ENCODE measurements at places on chromosomes 7 and 10. TPM values are rescaled to one million over a fixed set of nuclear protein-coding genes. Genes with fewer than 3 reads are reported as not detected.

Gene METTL27
- 1.7 TPM for total RNA-seq

Gene HOXA3
- not detected for total RNA-seq

Gene HHEX
- total RNA-seq: not detected

Gene FGFR2
- total RNA-seq: not detected

Gene AKR1C3
- 0.33 TPM for total RNA-seq

Gene ANKRD61
- total RNA-seq: not detected

Gene MYOF
- 10.4 TPM for total RNA-seq
